ENCODE measurements at places on chromosomes 6 and 20.

- DNase-seq, result no peak
These were observed 109.9 kb upstream of the HEY2 start for GRCh38 chr6:125639466-125640020.

- DNase-seq, result peak; percentile 100
These were observed 10.3 kb downstream of the KIF25 start for GRCh38 chr6:168007592-168008338.

- DNase-seq, result no peak
These were observed 200.5 kb upstream of the POU3F2 start for GRCh38 chr6:98633886-98634285.

- no peak for DNase-seq
These were observed 545.4 kb downstream of the ADGRB3 start for GRCh38 chr6:69180361-69181067.

DNA sequence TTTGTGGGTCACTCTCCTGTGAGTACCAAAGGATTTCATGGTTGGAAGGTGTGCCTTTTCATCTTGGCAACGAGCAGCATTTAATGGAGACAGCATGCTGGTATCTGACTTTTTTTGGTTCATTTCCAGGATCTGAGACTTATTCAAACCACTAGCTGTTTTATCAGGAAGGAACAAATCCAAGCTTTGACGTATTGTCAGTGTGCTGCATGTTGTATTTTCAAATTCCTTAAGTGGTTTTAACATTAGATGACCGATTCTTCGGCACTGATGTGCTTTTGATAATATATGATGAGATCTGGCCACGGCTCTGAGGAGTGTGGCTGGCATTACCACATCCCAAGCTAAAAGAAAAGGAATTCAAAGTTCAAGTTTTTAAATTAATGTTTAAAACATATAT is 6.4 kb downstream of the RMND1 start:
- DNase-seq, result peak; percentile 91

GRCh38 chr20:33784225-33784624 is 26.9 kb upstream of the CHMP4B start:
- DNase-seq, result no peak

GRCh38 chr6:90691823-90692222 is 105.0 kb upstream of the MAP3K7 start:
- DNase-seq, result no peak

- DNase-seq, result no peak
These were observed 859.8 kb downstream of the MAFB start for GRCh38 chr20:39829256-39829655.

DNA sequence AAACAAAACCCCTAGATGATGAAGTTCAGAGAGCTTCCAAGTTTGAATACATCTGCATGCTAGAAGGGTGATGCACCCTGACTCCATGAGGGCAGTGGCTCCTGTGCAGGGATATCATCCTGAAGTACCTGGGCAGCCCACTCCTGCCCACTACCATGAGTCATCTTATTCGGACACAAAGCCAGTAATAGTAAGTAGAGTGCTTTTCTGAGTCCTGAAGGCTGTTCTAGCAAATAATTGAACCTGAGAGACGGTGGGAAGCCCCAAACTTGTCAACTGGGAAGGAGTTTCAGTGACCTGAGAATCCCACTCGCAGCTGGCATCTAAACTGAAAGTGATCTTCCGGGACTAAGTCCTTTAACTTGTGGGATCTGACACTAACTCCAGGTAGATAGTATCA is 152.9 kb upstream of the COL21A1 start:
- DNase-seq, result no peak

DNA sequence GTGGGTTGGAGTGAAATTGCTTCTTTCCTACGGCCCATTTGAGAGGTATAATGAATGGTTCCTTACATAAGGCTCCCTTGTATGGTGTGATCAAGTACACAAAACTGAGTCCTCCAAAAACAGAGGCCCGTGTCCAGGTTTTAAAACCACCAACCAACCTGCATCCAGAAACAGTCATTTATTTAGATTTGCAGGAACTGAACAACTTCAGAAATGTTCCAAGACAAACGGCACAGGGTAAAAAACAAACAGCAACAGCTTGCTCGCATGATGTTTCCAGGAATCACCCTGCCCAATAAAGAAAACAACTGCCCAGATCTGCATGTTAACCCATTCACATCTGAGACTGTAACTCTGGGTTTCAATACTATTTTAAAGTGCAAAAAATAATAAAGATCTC is 40.2 kb upstream of the TRAM2 start:
- DNase-seq, result no peak

- no peak for DNase-seq
These were observed 69.0 kb upstream of the CD93 start for GRCh38 chr20:23155141-23155590.

GRCh38 chr6:39638126-39638822 is 86.9 kb downstream of the KIF6 start:
- DNase-seq, result no peak

GRCh38 chr20:57567471-57568079 is 6.7 kb downstream of the PCK1 start:
- no peak for DNase-seq

GRCh38 chr6:19536838-19537237 is 300.3 kb upstream of the ID4 start:
- DNase-seq, result no peak

- no peak for DNase-seq
These were observed 1.9 kb downstream of the BAK1 start for GRCh38 chr6:33578164-33578563.

GRCh38 chr20:44959638-44960102 is 527 bp downstream of the TOMM34 start:
- DNase-seq, result peak; percentile 55

- DNase-seq, result no peak
These were observed 40.1 kb downstream of the TBPL1 start for GRCh38 chr6:133992992-133993680.

GRCh38 chr6:3751077-3751729 is at the start of gene PXDC1:
Gene PXDC1 (minus strand): TSS chr6:3751713. CDS start chr6:3751531, 182 bp downstream.
- DNase-seq, result no peak

- DNase-seq, result peak; percentile 62
These were observed 133.4 kb downstream of the BANF2 start for GRCh38 chr20:17833036-17833674.

- peak; percentile 55 for DNase-seq
These were observed 20.3 kb downstream of the TBPL1 start for GRCh38 chr6:133973109-133973971.

DNA sequence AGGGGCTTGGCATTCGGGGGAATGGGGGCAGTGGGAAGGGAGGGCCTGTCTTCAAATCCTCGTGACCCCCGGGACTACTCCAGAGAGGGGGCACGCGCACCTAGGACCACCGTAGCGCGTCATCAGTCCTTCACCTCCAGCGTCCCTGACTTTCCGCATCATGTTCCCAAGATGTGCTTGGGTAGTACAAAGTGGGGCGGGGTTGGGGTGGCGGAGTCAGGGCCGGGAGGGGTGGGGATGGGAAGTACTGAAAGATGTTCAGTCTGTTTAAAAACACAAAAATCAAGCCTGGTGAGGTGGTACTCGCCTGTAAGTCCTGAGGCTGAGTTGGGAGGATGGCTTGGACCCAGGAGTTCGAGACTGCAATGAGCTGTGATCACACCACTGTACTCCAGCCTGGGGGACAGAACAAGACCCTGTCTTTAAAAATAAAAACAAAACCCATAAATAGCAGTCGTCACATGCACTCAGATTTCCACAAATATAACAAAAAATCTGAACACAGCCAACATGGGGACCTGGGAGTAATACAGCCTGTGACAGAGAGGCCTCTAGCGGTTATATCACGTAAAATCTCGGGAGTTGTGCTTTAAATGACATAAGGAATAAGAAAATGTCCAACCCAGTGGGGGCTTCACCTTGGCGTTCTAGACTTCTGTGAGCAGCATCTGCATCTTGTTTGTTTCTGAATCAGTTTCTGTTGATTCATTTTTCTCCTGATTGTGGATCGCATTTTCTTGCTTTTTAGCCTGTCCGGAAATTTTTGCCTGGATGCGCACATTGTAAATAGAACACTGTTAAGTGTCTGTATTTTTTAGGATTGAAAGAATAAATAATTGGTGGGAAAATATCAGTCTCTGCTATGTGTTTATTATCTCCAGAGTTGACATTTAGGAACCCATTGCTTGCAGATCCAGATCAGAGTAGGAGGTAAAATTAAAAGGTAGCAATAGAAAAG is 698 bp upstream of the LRP11 start:
- peak; percentile 69 for DNase-seq

DNA sequence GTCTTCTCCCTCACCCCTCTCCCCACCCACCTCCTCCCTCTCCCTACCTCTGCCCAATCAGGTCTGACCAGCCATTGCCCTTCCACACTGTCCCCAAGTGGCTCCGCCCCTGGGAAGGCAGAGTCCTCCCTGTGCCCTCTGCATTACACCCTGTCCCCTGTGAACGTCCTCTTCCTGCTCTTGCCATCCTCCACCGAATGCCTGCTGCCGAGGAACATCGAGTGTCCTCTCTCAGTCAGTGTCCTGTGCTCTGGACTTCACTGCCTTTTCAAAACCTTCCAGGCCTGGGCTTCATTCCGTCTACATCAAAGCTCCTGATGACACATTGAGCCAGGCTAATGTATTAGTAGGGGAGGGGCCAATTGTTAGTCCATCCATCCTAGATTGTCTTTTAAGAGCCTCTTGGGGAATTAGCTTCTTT is 3.3 kb upstream of the PACSIN1 start:
- no peak for DNase-seq

GRCh38 chr6:100808638-100809275 is 72.4 kb downstream of the ASCC3 start:
- peak; percentile 46 for DNase-seq

- DNase-seq, result no peak
These were observed 100.0 kb downstream of the CRYBG1 start for GRCh38 chr6:106460481-106460880.

DNA sequence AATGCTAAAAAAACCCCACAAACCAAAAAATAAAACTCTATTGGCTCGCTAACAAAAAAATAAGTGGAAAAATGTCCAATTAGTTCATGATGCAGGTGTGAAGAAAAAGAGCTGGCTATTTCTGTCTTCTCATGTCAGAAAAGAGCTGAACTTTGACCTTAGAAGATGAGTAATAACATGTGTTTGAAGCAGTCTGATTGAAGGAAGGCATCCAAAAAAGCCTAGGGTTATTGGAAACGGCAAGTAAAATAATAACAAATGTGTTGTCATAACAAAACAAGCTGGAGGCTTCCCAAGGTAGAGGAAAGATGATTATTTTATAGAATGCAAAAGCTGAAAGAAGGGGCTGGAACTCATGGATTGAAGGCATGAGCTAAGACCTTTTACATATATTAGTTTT is 94.4 kb upstream of the FAM184A start:
- DNase-seq, result no peak

- DNase-seq, result peak; percentile 14
These were observed 91.9 kb downstream of the FOXF2 start for GRCh38 chr6:1481286-1481685.

DNA sequence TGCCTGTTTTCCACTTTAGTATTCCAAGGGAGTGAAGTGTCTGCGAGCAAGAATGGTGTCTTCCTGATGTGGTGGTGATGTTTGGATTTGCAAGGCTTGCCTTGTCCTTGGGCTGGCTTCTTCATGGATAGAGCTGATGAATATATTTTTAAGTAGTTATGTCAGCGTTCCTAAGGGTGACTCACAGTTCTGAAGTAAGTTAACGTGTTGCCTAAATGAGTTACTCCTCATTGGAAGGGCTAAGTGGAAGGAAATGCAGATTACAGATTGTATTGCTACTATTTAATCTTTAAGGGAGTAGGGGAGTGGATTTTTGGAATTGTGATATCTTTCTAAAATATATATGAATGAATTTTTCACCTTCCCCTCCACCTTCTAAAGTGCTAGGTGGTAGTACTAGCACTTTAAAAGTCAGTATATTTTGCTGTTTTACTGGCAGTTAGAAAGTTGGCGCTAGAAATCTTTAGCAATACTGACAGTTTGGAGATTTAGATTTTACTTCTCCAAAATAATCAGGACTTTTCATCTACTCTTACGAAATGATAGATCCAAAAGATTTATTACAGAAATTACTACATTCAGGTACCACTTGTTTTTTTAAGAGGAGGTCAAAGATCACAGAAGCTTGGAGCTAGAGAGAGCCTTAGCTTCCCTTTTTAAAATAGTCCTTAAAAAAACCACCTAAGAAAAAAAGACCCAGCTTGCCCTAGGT is 197.4 kb downstream of the JARID2 start:
- DNase-seq, result peak; percentile 90

DNA sequence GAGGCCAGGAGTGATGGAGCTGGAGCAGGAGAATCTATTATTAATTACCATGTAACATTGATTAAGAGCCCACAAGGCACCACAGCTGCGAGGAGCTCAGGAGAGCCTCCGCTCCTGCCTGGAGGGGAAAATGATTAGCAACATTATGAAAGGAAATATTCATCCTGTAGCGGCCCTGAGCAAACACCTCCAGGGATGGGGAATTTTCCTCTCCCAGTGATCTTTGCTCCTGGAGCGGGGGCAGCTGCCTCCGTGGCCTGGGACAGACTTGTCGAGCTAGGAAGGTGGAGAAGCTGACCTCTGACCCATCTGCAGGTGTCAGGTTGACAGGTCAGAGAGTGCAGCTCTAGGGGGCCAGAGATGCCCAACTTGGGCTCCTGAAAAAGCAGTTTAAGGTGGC is 40.1 kb upstream of the SIRPA start:
- DNase-seq, result no peak

DNA sequence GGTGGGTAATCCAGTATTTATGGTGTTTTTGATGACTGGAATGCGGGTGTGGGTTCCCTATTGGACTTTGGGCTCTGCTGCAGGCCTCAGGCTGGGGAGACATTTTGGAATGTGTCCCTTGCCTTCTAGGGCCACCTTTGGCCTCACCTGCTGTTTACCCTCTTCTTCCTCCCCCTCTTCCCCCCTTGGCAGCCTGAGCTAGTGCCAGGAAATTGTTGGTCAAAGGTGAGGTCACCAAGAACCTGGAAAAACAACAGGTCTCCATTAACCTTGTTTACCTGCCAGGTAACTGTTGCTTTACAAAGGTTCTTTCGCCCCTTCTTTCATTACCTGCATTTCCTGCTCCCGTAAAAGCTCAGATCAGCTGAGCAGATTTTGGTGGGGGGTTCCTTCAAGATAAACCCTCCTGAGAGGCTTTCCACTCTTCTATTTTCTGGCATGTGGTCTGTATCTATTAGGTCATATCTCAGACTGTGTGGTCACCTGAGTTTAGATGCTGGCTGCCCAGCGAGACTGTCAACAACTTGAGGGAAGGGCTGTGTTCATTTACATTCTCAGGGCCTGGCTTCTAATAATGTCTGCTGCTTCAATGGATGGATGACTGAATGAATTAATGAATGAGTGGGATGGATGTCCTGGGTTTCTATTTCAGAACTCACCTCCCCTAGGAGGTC is 34.7 kb downstream of the VEGFA start:
- no peak for DNase-seq

DNA sequence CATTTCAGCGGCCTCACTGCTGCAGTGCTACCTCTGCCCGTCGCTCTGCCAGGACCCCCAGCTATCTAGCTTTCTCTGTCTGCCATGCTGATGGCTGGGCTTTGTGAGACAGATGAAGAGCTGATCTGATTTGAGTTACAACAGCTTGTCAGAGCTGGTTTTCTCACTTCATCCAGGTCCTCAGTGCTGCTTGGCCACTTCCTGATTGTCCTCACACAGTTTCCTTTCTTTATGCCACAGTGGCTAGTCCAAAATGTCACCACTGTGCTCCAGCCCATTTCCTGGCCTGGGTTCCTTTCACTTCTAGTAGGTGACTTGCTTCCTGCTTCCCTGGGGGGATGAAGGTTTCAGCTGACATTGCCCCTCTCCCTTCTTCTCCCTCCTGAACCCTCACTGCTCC is 35.4 kb downstream of the FNDC1 start:
- DNase-seq, result no peak

- no peak for DNase-seq
These were observed 156.8 kb downstream of the DLL1 start for GRCh38 chr6:170134031-170134470.

Measured in amniotic epithelial cell (primary cell).